ENCODE measurements at places on chromosomes 4 and X.

DNA sequence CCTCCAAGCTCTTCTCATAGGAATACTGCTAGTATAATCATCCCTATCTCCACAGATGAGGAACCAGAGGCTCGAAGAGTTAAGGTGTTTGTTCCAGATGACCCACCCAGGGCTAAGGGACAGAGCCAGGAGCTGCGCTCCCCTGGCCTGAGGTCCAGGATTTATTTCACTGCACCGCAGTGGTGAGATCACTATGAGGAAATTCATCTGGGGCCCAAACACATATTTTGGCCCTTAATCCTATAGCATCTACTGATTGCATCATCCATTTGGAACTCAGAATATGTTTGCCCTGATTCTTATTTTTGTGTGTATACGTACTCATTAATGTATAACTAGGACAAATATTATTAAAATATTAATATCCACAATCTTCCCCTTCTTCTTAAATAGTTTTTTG, 100.1 kb upstream of the RBPJ start:
- DNase-seq = no peak

GRCh38 chrX:140431521-140431920, 73.3 kb downstream of the SOX3 start:
- DNase-seq = no peak

DNA sequence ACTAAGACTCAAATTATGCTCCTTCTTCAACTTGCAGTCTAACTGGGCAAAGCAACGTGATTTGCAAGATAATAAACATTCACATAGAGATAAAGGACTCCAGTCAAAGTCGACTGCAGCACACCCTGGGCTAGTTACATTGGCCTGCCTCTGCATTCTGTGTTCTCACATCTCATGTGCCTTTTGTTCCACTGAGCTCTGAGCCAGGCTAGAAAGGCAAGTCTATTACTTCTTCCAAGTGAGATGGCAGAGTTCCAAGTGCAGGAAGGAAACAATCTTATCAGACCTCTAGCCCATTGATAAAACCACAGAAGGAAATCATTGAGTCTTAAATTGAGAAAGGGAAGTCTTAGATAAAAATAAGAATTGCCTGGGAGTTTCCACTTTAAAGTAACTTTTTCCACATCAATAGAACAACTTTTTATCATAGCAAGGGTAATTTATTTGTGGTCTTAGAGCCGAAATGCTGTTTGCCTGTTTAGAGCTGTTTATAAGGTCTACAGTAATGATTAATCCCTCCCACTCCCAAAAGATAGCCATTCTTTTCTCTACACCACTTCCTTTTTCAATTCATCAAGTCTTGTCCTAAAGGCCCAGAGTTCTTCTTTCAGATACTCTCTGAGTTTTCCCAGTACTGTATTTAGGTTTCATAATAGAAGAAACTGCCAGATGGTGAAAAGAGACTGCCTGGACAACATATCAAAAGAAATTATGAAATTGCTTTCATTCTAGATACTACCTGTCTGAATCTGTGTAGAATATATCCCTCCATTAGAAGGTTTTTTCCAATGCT, 200.2 kb downstream of the GUCY2F start:
- no peak for DNase-seq

GRCh38 chr4:59945277-59945676, 1254.8 kb upstream of the ADGRL3 start:
- DNase-seq = no peak

- no peak for DNase-seq
Observed at GRCh38 chr4:106601519-106601918, 232.9 kb upstream of the GIMD1 start.

GRCh38 chr4:83150653-83151330, 36.3 kb upstream of the PLAC8 start:
- DNase-seq = no peak

- no peak for DNase-seq
Observed at GRCh38 chr4:31220921-31221320, 500.8 kb downstream of the PCDH7 start.

- peak; percentile 3 for DNase-seq
Observed at GRCh38 chr4:186557486-186557885, 2.1 kb upstream of the MTNR1A start.

DNA sequence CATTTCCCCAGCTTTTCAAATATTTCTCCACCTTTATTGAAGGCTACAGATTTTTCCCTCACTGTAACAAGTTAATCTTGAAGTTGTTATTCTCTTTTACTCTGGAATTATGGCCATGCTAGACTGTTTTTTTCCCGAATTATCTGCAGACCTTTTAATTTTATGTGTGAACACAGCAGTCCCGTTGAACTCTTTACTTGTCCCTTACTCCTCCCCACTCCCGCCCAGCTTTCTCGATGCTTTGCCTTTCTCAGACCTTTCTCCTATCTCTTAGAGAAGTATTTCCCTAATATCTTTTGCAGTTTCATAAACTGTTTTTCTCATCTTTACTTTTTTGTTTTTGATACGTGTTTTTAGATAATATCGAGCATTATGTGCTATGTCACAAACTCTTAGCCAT, 776 bp downstream of the CEP44 start:
- DNase-seq = no peak

DNA sequence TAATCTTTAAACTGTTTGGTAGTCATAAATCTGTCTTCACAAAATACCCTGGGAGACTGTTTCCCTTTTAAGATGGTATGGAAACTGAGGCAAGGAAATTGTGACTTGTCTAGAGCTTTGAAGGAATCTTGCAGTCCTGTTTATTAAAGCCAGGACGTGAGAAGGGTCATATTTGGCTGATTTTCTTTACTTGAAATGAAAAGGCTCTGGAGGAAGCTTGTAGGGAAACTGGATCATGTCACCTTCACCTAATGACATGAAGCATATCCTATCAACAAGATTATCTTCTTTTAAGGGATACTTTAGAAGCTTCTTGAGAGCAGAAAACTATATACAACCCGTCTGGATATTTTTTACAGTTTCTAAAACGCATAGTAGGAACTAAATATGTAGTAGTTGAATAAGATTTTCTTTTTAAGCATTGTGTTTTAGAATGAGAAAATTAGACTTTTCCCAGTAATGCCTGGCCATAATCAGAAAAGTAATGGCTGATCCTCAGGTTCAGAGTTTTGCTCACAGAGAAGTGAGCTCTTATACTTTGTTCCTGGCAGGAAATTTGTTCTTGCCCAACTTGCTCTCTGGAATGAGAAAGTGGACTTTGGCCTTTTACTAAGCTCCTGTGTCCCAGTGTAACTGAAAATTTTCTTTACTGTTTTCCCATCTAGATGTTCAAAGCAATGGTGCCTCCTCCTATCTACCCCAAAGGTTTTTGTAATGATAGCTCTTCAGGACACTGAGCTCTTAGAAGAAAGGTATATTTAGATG, 136.8 kb upstream of the AFF2 start:
- no peak for DNase-seq

DNA sequence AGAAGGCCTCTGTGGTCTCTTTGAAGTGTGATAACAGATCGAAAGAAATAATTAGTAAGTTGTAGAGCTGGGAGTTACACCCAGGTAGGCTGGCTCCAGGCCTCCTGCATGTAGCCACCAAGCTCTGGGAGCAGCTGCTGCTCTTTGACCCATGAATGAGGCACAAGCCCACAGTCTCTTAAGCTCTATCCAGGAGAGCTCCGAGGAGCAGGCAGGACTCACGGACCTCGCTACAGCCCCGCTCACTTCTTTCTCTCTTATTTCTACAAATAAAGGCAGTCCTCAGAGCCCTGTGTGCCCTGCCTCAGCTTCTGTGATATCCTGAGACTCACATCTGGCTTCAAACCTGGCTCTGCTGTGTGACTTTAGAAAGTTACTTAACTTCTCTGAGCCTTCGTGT, 86.9 kb downstream of the EVC start:
- no peak for DNase-seq

DNA sequence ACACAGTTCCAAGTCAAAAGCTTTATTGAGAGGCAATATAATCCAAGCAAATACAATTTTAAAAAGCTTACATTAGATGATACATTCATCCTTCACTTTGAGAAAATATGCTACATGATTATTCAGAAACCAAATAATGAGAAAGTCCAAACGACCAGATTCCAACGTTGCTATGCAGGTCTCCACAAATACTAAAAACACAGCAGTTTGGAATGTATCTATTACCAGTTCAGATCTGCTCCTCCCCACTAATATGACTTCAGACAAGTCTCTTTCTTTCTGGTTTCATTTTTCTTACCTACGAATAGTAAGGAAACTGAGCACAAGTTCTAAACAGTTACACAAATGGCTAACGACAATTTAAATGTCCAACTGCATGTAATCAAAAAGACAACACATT, 9.5 kb downstream of the NAF1 start:
- DNase-seq = no peak

DNA sequence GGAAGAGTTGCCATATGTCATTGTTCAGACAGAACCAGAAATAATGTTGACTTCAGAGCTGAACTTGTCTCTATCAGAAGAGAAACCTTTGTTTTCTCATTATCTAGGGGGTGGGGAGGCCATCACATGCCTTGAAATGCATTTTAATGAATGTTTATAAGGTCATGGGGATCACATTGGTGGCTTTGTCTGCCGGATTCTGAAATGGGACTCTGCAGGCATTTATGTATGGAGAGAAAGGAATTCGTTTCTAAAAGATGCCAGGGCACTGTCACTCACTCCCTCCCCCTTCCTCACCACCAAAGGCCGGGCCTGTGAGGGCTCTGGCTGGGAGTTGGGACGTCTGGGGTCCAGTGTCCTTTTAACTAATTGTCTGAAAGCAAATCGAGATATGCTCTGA, 102.2 kb downstream of the MAMLD1 start:
- no peak for DNase-seq
